T-helper 2 cell (primary cell): ENCODE measurements at places on chromosomes 16 and 17.

- DNase-seq, result no peak
These were observed 27.4 kb upstream of the RCVRN start for GRCh38 chr17:9932491-9932890.

DNA sequence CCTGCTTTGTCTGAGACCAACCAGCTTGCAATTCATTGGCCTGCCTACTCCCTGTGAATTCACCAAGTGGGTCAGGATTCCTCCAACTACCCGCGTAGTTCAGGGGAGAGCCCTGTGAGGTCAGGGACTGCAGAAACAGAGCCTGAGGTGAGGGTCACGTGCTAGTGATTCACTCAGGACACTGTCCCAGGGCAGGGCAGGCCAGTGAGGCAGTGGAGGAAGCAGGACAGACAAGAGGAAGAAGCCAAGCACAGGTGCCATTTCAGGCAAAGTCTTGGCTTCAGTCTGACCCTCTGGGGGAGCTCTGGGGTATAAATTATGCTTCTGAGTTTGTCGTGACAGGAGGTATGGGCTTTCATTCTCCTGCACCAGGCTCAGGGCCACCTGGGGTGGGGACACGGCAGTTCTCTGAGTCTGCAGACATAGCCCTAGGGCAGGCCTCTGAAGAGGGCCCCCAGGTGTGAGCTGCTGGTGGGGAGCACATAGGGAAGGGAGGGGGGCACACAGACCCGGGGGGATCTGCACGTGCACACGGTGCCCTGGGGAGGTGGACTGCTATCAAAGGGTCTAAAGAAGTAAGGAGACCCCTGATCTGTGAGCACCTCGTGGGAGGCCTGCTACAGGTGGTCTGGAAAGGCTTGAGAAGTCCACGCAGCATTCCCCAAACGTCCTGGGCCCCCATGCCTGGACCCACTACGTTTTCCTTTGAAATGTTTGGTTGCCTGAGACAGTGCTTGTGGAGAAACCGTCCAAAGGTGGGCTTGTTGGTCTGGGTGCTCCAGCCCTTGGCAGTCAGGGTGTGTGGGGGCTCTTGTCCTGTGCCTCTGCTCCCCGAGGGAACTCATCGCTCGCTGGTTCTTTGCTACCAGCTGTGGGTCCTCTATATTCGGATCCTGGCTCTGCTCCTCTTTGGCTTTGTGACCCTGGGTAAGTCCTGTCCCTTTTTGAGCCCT is 46.4 kb downstream of the NKD1 start:
- DNase-seq, result no peak

DNA sequence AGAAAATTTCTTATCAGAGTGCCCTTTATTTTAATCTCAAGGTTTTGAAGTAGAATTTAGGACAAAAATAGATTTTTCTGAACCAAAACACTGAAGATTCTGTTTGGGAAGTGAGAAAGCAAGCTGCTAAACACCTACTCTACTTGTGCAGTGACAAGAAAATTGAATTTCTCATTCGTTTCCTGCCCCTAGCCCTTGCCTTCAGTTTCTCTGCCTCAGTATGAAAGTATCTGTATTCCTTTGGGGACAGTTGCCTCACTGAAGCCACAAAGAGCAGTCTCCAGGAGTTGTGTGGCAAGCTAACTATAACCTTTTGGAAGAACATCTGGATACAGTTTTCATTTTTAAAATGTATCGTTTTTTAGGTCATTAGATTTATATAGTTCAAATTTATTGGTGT is 19.7 kb downstream of the MOSMO start:
- no peak for DNase-seq

GRCh38 chr17:82121660-82122629 is 23.9 kb upstream of the FASN start:
- no peak for DNase-seq
